ENCODE measurements at places on chromosomes 12 and 14.
A peak's percentile ranks its signal among the peaks of the same experiment; 100 is the strongest.

- DNase-seq, result no peak
These were observed 117.7 kb downstream of the OTOGL start for GRCh38 chr12:80217011-80217535.

DNA sequence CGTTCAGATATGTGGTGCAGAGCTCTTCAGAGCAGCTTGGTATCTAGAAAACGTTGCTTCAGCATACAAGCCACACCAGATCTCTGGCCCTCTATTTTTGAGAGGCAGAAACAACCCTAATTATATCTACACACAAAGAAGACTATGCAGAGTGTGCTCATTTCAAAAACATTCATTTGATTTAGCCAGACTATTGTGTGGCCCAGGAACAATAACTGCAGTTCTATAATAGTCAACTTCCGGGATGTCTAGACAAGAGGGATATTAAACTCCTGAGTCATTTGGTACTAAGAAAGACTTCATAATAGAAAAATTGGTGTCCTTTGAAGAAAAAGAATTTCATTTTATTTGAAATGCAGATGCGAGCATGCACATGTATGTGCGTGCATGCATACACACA, 153.8 kb downstream of the PELI2 start:
- DNase-seq, result no peak

GRCh38 chr12:6563448-6564050, 4.5 kb downstream of the NOP2 start:
- DNase-seq, result peak; percentile 58

DNA sequence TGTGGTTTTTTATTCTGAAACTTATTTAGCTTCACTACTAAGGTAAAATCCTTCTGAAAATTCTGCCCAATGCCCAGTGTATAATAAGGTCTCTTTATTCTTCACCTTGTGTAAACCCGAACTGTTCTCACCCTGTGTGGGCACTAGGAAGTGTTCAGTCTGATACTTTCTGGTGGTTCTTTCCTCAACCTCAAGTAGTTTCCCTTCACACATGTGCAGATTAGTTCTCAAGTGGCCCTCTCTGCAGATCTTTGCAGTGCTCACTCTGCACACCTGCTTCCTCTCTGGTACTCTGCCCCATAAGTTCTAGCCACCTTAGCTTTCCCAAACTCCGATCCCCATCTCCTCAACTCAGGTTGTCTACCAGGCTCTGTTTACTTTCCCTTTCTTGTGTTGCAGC, 61.6 kb downstream of the RAD51B start:
- DNase-seq, result no peak

DNA sequence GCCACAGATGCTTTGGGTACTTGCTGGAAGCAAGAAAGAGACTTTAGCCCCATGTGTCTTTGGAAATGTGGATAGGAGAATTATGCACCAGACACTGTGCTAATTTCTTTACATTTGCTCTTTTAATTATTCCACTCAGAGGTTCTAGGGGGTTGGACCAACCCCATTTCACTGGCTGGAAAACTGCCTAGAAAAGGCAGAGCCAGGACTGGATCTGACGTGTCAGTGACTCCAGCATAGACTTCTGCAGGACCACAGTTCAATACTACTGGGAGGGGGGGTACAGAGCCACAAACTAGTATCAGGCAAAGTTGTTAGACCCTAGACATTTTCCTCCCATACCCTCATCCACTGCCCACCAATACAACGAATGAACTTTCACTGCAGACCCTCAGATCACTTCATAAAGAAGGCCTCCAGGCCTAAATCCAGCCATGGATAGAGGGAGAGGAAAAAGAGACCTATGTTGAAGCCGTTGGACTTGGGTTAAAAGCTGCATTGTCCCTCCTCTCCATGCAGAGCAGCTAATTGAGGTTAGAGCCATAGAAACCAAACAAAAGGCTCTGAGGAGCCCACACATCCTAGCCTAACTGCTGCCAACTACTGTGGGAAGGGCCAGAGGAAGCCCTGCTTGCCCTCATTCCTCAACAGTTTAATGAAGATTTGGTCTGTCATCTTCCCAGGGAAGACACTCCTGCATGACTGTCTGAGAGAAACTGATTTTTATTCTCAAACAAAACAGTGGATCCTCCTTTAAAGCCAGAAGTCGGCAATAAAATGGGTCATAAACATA, 68.7 kb downstream of the STON2 start:
- no peak for DNase-seq

- no peak for DNase-seq
These were observed 4.8 kb downstream of the YBX3 start for GRCh38 chr12:10718279-10718821.

DNA sequence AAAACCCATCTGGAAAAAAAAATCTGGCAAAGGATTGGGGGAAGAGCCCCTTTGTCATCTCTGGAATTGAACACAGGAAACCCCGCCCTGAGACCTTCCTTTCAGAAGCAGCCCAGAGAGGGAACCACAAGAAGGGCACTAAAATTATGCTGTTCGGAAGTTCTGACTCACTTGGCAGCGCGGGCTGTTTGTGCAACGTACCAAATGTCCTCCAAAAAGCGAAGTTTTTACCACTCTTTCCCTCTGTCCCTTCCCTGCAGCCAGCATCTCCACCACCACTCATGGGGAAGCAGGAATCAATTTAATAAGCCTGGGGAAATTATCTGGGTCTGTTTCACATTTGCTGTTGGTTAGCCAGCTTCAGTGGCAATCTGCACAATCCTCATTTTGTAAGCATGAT, 3.2 kb upstream of the SYNE3 start:
- DNase-seq, result peak; percentile 43

DNA sequence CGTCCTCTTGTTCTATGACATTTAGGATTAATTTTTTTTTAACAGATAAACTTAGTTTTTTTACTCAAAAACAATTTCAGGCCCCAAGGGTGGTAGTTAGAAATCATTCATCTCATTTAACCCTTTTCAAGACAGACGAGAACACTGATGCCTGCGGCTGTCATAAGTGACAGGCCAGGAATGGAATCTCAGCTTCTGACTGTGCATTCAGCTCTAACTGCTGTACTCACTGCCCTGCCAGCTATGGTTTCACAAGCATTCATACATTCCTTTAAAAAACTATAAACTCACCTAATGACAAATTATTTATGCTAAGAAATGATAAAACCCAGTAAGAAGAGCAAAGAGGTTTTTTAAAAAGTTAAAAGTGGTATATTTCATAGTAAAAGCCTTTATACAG, 8.8 kb downstream of the DENND5B start:
- DNase-seq, result no peak

- DNase-seq, result no peak
These were observed 5.1 kb downstream of the KRT85 start for GRCh38 chr12:52362118-52362726.

DNA sequence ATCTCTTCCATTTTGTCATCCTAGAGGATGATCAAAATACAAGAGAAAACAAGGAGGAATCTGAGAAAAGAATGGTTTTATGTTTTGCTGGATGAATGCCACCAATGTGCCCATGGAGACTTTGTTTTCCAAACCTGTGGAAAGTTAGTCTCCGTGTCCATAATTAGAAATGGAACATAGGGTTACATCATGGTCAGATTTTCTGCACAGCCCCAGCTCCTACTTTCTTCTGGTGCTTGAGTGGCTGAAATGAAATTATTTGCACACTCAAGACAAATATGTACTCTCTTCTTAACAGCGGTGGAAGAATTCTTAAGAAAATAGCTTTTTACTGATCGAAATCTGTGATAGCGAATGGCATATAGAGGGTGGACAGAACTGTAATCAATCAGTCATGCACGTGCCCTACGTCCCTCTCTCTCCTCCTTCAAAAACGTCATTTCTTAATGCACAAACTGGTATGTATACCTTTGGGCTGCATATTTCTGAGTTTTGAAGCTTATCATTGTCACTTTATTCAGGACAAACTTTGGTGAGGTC, 825.2 kb downstream of the AACS start:
- no peak for DNase-seq

DNA sequence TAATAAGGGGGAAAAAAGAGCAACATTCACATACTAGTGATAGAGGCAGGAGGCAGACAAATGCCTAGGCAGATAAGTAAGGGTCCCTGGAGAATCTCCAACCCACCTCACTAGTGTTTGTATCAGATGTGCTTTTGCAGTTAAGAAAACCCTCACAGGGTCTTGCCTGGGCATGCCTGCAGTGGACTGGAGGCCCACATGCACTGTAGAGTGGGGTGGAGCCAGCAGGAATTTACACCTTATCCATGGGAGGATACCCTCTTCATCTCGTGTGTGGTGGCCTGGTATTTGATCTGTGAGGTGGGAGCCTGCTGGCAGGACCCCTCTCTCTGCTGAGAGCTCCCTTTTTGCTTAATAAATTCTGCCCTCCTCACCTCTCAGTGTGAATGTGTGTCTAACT, 238.0 kb upstream of the SLC16A7 start:
- no peak for DNase-seq

DNA sequence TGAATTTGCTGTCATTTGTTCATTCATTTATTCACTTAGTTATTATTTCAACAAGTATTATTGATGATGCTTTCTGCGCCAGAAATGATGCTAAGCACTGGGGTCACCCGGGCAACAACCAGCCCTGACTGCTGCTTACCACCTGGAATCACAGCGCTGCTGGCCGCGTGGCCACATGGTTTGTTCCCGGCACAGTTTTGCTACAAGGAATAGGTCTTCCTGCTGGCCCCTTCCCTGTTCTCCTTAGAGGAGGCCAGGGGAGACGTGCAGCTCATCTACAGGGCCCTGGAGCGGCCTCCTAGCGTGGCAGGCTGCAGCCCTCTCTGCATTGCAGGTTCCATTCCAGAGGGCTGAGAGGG, 7.0 kb downstream of the JDP2 start:
- DNase-seq, result no peak
